RWPE1 (cell line): ENCODE measurements at places on chromosomes 2 and 18.

DNA sequence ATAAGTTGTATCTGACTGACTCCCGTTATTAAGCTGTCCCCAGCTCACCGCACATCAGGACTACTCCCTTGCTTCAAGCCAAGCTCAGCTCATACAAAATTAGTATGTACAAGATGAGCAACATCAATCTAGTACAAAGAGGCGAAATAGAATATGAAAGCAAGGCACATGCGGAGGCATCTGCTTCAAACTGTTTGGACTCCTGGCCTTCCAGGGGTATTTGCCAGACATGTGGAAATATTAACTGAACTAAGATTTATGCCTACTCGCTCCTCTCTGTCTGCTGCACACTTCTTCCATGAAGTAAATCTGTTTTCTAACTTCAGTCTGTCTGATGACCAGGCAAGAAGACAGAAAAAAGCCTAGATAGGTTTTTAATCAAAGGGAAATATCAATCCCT, 499.8 kb downstream of the PID1 start:
- DNase-seq = no peak

DNA sequence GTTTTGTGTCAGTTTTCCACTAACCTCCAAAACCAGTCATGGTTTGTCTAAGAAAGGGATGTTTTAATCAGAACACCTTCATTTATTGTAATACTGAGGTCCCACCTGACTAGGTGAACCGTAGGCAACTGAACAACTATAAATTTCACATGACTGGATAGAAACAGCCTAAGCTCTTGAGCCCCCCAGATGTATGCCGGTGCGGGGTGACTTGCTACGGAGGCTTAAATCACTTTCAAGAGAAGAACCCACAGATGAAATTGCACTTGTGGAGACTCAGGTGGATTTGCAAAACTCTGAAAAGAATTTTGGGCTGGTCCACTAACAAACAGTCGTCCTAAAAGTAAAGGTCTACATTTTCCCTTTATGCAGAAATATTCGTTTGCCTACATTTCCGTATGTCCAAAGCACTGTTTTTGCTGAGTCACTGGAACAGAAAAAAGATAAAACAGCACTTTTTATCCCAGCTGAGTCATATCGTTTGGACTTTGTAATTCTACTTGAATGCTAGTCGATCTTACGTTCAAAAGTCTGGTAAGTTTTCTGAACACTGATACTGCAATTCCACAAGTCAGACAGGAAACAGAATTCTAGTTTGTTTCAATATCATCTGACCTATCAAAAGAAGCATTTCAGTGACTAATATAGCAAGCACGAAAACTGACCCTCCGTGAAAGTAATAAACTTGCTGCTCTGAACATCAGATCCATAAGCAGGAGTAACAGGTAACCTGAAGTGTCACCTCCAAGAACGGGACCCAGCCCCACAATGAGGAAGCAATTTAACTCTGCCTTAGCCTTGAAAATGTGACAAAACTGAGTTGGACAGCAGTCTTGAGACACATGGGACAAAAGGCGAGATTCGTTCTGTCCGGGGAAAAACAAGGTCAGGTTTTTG, 18.1 kb downstream of the ZNF516 start:
- peak; percentile 17 for DNase-seq

- no peak for DNase-seq
Observed at GRCh38 chr18:6857300-6857699, 127.8 kb downstream of the ARHGAP28 start.

- DNase-seq = peak; percentile 33
Observed at GRCh38 chr2:9103663-9104277, 100.3 kb upstream of the MBOAT2 start.

- DNase-seq = no peak
Observed at GRCh38 chr2:32835148-32835547, 111.6 kb upstream of the LTBP1 start.

DNA sequence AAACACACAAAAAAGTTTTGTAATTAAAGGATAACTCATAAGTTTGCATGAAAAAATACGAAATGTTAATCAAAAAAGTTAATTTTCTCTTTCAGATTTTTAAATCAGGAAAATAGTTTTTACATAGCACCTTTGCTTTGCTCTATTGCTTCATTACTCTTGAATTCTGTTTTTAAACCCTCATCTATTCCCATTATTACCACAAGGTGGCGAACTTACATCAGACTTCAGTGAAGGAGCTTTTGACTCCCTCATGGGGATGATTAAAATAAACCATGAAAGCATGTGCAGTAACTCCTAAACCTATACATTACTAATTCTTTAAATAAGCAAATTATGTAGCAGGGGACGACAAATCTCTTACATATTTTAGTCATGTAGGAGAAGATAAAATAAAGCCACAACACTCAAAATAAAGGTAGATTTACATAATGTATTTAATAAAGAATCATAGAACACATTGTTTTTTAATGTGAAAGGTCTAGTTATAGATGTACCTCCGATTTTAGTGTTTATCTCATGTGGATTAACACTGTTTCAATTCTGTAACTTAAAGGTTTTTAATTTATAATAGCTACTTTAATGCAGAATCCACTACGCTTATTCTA, 105.2 kb downstream of the NETO1 start:
- peak; percentile 51 for DNase-seq

DNA sequence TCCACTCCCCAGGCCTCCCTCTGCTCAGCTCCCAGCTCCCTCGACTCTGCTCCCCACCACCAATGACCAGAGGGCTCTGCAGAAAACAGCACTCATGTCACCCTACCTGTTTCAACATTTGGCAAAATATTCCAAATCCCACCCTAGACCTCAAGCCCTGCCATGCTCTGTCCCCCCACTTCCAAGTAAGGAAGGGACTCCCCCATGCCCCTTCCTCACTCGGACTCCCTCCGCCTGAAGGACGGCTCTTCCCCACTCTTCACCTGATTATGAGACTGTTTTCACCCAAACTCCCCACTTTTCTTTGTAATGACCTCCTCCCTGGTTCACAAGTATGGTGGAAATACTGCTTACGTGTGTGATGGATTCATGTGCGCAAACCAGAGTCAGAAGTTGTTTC, 208.4 kb downstream of the MGAT5 start:
- DNase-seq = no peak

GRCh38 chr2:231614559-231615057, 21.9 kb downstream of the TEX44 start:
- DNase-seq = no peak

DNA sequence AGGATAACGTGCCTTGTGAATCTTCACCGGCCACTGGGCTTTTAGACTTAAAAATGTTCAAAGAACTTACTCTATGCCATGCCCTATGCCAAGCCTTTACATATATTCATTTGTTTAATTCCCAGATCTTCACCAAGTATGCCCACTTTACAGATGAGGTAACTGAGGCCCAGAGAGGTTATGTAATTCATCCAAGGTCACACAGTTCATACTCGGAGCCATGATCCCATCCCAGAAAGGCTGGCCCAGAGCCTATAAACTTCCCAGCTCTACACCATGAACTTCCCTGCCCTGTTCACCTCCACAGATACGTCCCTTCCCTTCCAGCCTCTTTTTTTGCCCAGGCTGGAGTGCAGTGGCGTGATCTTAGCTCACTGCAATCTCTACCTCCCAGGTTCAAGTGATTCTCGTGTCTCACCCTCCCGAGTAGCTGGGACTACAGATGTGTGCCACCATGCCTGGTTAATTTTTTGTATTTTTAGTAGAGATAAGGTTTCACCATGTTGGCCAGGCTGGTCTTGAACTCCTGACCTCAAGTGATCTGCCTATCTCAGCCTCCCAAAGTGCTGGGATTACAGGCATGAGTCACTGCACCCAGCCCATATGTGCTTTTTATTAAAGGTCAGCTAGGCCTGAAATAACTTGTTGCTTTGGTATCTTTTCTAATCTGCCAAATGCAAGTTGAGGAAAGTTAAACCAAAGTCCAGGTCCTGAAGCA, 44.1 kb downstream of the MTHFD2 start:
- no peak for DNase-seq

DNA sequence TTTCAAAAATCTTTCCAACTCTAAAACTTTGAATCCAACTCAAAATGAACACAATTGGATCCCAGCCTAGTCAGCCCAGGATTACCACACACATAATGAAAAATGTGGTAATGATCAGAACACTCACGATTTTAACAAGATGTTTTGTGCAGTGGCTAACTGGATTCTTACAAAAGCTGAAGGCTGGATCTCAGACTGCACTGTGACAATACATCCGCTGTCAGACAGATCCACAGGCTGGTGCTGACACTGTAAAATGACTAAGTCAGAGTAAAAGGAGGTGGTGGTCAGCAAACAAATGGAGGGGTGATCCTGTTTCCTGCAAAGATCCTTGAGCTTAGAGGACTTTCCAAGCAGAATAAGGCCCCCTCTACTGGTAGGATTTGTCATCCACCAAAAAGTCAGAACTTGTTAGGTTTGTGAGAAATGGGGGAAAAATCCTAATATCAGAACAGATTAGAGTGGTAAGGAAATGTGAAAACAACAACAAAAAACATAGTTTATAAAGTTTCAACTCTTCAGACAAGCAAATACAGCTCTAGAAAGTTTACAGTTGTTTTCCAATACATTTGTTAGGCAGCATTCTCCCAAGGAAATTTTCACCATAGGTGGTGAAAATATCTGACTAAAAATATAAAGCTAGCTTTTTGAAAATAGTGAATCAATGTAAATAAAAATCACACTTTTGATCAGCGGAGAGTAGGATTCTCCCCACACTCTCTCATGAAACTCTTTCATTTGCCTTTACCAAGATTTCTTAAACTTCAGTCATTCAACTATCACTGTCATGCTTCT, 211.9 kb downstream of the AGPS start:
- peak; percentile 55 for DNase-seq

- DNase-seq = no peak
Observed at GRCh38 chr18:26649193-26649543, 100.8 kb upstream of the KCTD1 start.

- DNase-seq = no peak
Observed at GRCh38 chr2:239590995-239591915, 190.4 kb upstream of the HDAC4 start.

- no peak for DNase-seq
Observed at GRCh38 chr2:130150181-130151144, 5.6 kb upstream of the CCDC74B start.

GRCh38 chr2:67309281-67309680, 87.9 kb upstream of the ETAA1 start:
- no peak for DNase-seq

DNA sequence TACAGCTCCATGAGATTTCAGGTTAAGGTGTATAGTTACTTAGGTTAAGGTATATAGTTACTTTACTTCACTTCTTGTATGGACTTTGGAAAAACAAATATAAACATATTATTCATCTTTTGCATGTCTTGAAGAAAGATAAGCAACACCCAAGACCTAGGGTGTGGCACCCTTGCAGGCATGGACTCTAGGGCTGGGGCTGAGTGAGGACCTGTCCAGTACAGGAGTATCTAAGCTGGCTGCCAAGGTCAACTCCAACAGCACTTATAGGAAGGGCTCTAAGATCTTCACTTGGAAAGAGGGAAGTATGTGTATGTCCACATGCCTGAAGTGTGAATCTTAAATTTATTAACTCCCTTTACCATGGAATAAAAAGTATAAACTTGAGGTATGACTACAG, 7.1 kb upstream of the TMEM163 start:
- no peak for DNase-seq

DNA sequence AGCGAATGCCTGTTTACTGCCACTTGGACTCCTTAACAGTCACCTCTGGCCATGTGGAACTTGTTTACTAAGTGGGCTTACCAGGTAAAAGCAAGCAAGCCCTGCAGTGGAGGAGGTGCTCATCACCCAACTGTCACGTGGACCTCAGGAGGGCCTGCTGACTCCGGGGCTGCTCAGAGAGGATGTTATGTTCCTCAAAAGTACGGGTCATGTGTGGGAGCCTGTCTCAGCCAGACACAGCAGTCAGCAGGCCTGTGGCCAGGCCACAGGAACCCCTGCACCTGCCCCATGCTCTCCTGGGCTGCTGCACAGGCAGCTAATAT, 36.2 kb downstream of the AMER3 start:
- no peak for DNase-seq

DNA sequence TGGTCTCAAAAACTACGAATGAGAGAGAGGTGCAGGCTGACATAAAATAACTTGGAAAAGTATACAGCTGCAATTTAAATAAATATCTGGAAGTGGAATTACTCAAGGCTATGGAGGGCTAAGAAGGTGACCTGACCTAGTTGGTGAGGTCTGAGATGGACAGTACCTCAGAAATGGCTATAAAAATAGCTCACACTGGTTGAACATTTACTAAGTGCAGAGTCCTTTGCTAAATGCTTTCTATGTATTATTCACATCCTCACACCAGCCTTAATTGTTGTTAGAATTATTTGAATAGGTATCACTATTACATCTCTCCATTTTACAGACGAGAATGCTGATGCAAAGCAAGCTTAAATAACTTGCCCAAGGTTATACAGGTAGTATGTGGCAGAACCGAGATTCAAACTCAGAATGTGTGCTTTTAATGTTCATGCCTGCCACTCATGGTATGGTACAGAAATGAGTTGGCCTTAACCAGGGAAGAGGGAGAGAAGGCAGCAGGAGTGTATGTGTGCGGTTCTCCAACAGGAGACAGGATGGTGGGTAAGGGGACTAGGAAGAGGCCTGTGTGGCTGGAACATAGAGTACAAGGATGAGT, 37.4 kb downstream of the MRPL44 start:
- no peak for DNase-seq

DNA sequence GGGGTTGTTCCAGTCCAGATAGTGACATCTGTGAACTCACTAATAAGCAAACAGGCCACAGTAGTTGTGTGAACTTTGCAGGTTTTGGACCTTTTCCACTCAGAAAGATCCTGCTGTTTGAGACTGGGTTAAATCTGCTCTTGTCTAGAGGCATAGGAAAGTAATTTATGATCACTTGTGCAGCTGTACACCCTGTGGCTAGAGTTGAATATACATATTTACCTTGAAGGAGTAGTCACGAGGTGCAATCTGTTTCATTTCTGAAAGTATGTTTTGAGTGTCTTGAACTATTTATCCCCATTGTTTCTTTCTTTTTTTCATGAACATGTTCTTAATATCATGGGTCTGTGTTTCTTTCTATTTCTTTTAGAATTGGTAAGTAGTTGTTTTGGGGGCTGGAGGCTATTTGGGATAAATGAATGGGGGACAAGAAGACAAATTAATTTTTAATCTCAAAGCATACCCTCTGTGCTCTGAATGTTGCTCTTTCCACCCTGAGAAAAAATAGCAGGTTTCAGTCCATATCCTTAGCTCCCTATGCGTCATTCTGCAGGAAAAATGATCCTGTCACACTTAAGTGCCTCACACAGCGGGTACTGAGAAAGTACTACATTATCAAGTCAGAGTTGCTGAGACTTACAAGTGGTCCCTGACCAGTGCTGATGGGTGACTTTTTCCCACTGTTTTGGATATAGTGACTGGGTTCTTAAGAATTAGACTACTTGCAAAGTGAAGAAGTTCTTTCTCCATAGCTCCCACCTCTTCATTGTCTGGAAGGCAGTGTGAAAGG, 28.2 kb downstream of the DCC start:
- DNase-seq = no peak

DNA sequence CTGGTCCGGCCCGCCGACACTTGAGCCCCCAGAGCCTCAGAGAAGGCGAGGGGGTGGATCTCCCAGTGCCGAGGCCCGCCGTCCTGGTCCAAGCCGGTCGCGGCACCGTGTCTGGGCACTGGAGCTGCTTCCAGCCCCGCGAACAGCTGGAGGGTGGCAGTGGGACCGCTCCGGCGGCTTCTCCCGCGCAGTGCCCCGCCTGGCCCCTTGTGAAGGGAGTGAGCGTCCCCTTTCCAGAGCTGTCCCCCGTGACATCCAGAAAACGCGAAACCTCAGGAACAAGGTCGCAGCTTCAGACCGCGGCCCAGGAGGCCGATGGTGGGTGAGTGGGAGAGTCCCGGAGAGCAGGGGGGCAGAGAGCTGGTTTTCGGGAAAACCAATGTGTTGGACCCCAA, 579 bp upstream of the EMX1 start:
- no peak for DNase-seq
